GM04504 (cell line): ENCODE measurements at places on chromosomes 6 and 20.

DNA sequence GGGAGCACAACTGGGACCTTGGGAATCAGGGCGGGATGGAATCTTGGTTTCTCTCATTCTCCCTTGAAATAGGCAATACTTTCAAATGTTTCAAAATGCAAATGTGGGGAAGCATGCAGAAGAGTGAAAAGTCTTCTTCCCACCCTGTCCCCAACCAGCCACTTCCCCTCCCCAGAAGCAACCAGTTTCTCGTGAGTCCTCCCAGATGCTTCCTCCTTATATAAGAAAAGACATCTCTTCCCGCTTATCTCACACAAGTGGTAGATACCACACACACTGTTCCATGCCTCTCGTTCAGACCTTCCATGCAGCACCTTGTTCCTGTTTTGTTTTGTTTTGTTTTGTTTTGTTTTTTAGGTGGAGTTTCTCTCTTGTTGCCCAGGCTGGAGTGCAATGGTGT lies 25.1 kb downstream of the HCK start:
- DNase-seq, result no peak

DNA sequence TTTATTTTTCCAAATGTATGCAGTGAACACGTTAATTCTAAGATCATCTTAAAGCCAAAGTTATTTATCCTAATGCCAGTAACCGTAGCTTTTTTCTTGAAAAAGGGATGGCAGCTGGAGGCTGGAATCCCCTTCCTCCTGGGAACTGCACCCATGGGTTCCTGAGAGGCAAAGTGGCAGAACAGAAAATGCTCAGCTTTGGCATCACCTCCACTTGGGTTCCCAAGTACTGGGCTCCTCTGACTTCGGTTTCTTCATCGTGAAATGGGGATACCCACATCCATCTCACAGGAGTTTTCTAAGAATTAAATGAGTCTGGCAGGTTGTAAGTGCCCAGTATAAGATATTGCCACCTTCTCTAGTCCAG lies 6.2 kb upstream of the DDX43 start:
- DNase-seq, result no peak

DNA sequence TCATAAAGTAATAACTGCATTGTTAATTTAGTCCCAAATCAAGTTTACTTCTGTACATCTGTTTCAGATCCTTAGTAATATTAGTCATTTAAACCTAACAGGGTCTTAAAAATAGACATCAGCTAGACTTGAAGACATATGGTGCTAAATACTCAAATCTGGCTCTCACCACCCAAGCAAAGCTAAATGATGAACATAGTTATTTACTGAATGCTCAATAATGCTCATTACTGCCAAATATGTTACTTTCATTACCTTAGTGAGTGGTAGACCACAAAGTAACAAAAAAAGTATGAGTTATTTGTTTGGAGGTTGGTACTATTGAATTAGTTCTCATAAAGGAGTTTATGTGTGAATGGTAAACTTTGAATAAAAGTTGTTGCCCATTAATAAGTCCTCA lies 502.1 kb downstream of the PKHD1 start:
- no peak for DNase-seq

- no peak for DNase-seq
These were observed 176.8 kb downstream of the CD83 start for GRCh38 chr6:14294270-14294951.
